ENCODE measurements at places on chromosomes 2 and 18.

GRCh38 chr18:74294526-74294925 lies 2.8 kb upstream of the CYB5A start:
- no peak for ATAC-seq

DNA sequence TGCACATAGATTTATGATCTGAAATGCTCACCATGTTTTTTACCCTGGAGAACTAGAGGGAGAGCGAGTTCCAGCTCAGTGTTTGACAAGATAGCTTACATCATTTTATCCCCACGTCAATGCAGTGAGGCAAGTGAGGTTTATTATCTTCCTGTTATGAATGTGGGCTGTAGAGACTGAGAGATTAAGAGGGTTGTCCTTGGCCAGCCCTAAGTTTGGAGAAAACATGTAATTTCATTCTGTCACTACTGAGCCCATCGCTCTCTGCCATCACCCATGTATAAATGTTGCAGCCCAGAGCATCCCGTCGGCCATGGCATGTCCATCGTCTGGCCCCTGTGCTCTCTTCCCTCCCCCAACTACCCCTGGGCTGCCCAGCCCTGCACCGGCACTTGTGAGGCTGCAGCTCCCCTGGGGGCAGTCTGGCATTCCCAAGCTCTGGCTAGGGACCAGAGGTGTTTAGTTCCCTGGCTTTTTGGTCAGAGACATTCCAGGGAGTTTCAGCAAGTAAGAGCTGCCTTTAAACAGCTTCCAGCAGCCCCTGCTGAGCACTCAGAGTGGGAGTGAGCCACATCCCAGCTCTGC lies 136.7 kb downstream of the ANTXR1 start:
- no peak for ATAC-seq

DNA sequence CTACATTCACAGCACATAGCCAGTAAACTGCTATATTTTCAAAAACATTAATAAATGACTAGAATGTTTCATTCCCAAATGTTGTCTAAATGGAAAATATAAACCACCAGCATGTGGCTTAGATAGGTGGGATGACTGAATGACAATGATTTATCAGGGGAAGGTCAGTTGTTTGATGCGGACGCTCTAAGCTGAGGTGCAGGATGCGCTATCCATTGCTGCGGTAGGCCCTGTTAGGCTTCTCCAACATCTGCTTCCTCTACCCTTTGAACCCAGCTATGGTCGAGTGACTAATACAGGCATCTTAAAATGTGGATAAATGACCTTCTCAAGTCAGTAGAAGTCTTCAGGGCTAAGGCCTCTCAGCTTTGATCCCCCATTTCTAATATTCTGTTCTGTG lies 584.2 kb downstream of the CMPK2 start:
- ATAC-seq: no peak

DNA sequence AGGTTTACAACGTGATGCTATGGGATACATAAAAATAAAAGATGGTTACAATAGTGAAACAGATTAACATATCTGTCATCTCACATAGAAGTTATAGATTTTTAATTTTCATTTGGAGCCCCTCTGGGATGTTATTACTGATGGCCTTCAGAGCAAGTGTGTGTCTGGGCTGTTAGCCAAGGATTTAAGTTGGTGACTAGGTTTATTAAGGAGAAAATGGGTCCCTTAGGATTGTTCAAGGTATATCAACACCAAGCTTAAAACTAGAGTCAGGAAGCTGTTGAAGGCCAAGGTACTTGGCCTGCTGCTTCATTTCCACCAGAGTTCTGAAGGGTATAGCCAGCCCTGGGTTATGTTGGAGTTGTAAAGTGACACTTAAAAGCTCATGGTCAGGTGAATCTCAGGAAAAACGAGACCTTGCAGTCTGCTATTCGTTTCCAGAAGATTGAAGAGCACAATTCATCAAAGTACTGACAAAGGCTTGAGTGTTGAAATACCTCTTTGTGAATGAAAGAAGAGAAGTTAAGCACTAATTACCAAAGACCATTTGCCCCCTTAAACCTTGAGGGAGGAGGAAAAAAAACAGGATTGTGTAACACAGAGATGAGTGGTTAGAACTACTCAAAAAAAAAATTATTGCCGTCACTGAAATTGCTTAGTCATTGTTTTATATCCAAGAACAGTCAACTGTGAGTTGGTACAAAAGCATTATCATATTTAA lies 48.4 kb downstream of the MAP2 start:
- no peak for ATAC-seq

DNA sequence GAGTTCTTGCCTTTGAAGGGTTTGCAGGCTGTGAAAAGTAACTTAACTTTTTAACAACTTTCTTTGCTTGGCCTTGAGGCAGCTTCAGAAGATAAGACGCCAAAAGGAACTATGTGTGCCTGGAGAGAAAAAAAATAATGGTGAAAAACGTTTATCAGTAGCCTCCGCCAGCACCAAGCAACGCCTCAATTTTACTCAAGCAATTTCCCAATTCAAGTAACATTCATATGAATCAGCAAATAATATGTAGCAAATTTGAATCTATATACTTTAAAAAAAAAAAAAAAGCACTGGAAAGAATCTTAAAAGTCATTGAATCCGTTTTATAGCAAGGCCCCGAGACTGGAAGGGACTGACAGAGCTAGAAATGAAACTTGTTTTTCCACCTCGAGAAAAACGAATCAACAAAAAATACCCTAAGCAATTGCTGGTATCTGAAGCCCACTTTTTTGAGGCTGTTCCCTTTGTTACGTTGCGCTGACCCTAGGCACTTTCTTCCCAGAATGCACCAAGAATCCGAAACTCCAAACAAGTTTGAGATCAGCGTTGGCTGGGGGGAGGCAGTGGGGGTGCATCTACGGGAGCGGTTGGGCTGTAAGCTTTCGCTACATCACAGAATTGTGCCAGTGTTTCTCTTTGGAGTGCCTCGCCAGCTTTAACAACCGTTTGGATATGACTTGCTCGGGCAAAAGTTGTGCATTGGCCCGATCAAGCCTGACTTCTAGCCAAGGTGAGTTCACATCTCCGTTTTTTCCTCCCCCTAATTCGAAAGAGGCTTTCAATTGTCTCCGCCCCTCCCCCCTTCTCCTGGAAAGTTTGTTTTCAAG lies 2.7 kb upstream of the TGIF1 start:
- no peak for ATAC-seq
